ENCODE measurements at places on chromosomes 11 and 22.

DNA sequence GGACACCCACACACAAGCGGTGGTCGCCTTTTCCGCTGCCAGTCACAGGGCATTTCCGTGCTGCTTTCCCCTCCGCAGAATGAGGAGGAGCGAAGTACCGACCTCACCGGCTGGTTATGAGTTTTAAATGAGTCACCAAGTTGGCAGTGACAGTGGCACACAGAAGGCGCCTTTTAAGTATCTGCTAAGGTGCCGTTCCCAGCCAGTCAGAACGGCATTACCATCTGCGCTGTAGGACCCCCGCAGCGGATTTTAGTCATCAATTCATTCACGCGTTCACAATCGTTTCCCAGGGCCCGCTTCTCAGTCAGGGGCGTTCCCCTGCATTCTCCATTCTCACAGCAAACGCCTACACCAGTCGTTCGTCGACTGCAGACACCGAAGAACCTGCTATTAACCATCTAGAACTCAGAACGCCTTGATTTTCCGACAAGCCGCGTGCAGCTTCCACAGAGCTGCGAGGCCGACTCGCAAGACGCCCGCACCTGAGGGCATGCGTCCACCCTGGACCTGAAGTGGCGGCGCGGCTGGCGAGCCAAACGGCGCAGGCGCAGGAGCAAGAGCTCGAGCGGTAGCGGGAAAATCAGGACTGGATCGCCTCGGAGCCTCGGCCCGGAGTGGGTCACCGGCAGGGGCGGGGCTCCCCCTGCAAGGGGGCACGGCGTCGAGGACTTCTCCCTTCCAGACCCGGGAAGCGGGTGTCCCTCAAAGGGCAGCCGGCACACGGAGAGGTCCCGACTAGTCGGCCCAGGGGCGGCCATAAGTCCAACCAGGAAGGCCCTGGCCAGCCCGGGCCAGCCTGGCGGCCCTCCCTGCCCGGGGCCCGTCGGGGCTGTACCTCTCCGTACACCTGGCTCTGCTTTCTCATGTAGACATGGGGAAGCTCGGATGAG lies 642 bp downstream of the CYP2R1 start:
- peak; percentile 62 for DNase-seq

GRCh38 chr11:132405728-132406127 lies 1035.3 kb downstream of the NTM start:
- DNase-seq: no peak

DNA sequence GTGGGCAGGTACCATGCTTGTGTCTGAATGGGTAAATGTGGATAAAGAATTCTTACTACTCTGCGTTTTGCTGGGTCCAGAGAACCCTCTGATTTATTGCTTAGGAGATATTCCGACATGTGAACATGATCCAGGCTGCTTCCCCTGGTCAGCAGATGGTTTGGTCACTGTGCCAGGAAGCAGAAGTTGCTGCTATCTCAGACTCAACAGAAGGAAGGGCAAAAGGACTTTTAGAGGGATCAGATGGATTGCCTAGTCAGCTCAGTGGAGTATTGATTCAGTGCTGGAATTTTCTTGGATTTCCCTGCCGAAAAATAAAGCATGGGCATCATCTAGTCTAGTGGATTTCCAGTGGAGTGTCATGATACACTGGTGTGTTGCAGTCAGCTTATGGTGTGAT lies 440.1 kb downstream of the NTM start:
- DNase-seq: no peak

GRCh38 chr22:27492566-27493201 lies 308.9 kb downstream of the MN1 start:
- no peak for DNase-seq

DNA sequence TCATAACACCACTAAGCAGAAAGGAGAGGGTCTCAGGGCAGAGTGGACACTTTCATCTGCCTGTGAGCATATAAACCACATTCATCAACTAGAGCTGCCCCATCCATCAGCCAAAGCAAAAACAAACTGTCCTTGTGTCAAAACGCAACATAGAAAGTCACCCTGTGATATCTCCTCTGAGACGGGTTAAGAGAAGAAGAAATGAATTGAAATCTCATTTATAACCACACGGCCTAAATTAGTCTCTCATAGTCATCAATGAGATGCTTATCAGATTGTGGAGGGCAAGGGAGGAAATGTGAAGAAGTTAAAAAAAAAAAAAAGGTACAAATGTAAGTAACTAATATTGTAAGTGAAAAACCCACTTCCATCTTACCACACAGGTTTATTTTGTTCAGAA lies 75.7 kb downstream of the SIK3 start:
- DNase-seq: no peak

DNA sequence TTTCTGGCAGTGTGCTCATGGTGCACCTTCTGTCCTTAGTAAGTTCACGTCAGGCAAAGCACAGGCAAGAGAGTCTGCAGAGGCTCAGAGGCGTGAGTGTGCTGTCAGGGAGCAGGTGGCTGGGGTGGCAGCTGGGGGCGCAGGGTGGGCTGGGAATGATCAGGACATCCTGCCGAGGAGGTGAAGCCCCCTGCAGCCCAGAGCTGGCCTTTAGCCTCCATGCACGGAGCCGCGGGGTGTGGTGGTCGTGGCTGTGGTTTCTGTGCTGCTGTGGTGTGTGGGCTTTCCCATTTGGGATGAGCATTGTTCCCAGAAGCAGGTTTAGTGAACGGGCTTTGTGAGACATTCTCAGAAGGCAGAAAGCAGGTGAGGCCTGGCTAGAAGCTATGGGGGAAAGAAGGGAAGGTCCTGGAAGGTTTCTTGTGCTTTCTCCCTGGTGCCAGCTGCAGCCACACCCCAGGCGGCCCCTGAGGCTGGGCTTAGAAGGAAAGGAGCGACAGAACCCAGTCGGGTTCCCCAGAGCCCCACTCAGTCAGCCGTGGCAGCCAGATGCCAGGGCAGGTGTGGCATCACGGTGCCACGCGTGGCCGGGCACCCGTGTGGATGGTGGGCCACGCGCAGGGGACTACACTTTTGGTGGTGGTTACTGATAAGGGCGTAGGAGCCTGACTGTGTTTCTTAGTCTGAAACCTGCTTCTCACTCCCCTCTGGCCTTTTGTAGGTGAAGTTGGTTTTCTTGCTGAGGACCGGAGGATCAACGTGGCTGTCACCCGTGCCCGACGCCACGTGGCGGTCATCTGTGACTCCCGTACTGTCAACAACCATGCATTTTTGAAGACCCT lies 32.0 kb downstream of the IGHMBP2 start:
- DNase-seq: no peak
